ENCODE measurements at places on chromosomes 12 and 14. TPM values are rescaled to one million over a fixed set of nuclear protein-coding genes. Genes with fewer than 3 reads are reported as not detected.

Gene IAPP
- not detected for total RNA-seq

Gene GNG2
- total RNA-seq: 13.7 TPM

Gene CABP1
- total RNA-seq: not detected

Gene OR4K5
- not detected for total RNA-seq

Gene GALNT16
- 1.7 TPM for total RNA-seq

Gene BDKRB2
- total RNA-seq: 4.7 TPM

Gene KLHDC1
- total RNA-seq: 6.7 TPM

Gene PLD4
- total RNA-seq: not detected

Gene CRY1
- 27.7 TPM for total RNA-seq

Gene DBX2
- total RNA-seq: not detected

Gene FLVCR2
- 10.1 TPM for total RNA-seq

Gene CCDC175
- not detected for total RNA-seq

Gene PIANP
- total RNA-seq: 0.17 TPM

DNA sequence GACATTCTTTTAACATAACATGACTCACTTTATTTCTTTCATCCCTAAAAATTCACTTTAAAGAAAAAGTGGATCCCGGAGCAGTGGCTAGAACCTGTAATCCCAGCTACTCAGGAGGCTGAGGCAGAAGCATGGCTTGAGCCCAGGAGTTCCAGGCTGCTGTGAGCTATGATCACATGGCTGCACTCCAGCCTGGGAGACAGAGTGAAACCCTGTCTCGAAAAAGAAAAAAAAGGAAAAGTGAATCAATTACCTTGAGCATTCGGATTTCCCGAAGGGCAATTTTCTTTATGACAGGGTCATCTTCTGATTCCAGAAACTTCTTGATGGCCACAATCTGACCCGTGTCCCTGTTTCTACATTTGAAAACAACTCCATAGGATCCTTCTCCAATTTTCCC is 1.2 kb downstream of the CDKL1 start:
- DNase-seq: no peak

DNA sequence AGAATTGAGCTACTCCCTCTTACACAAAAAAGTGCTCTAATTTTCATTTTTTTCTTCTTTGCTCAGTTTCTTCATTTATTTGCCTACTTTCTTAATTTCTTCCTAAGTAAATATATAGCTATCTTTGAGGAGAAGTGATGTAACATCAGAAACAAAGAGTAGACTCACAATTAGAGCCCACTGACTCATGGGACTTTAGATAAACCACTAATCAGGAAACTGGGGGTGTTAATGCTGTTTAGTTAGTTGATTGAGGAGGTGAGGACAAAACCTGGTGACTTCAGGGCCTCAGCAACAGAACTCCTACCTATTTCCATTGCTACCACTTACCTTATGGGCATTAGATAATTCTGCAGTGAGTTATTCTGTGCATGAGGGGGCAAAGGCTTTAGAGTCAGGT is 151.7 kb downstream of the MON2 start:
- no peak for DNase-seq

- DNase-seq: peak; percentile 60
These were observed 601 bp downstream of the COX14 start for GRCh38 chr12:50112456-50113218.

DNA sequence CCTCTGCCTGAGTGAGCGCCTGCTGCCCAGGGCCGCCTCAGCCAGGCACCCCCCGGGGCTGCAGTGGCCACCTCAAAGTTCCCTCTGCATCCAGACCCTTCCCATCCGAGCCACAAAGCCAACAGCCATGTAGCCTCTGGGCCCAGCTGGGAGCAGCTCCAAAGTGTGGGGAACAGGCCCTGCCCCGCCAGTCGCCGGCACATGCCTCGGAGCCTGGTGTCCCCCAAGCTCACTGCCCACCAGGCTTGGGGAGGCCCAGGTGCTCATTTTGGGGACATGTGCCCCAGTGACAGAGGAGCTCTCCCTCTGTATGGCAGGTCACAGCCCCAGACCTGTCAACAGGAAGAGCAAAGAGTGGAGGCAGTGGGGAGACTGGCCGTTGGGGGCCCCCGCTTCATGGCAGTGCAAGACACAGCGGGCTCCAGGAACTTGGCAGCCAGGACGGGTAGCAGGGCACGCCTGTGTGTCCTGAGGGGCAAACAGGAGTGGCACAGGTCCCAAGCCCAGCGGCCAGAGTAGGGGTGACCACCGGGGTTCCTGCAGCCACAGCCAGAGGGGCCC is 29.9 kb downstream of the JAG2 start:
- DNase-seq: no peak

DNA sequence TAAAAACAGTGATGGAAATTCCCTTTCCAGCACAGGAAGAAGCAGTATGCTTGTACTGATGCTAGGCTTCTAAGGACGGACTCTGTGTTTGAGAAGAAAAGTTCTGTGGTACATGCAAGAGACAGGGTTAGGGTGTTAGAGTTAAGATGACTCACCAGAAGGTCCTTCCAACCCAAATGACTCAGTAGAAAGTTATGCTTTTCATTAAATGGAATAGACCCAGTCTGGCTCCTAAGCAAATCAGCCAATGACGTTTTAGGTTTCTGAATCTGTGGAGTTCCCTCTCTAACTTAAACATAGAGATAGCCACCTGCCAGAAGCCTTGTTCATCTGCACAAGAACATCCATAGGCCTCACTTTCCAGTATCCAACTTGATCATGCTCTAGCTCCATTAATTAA is 5.7 kb downstream of the PTHLH start:
- DNase-seq: peak; percentile 9

GRCh38 chr12:4273273-4273651 is 300 bp upstream of the CCND2 start:
- DNase-seq: no peak

DNA sequence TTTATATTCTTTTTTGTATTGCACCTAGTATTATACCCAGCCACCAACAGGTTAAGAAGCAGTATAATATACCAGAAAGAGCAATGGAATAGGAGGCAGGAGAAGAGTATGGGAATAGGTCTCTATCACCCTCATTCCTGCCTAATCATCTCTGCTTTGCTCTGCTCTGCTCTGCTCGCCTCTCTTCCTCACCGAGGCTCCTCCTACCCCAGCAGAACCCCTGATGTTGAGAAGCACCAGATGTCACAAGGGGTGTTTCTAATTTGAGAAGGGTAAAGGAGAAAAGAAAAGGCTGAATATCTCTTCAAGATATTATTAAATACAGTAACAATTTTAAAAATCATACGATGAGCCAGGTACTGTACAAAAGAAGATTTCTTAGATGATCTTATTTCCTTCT is 89.0 kb downstream of the STON2 start:
- DNase-seq: no peak

- DNase-seq: no peak
These were observed 7.4 kb downstream of the INF2 start for GRCh38 chr14:104696671-104697316.

GRCh38 chr12:122013791-122014590 is 7.7 kb upstream of the BCL7A start:
- DNase-seq: no peak

DNA sequence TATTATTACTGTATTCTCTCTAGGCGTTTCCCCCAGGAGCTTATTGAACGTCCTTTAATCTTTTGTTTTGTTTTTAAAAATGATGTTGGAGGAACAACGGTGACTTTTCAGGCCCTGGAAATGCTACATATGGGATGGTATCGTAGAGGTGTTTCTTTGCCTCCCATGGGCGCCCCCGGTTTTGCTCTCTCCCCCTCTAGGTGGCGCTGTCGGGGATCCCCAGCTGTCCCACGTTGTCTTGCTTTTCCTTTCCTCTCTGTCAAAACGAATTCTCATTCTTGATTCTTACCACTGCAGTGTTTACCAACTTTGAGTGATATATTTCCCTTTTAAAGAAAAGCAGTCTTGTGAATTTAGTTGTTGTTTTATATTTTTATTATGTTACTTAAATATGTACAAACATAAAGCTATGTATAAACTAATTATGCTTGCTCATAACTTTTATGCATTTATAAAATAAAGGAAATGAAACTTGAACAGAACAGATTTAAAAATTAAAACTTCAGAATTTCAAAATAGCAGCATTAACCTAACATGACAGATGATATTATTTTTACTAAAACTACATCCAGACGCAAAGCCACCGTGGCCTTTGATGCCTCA is 171.9 kb downstream of the RGS6 start:
- DNase-seq: peak; percentile 8

DNA sequence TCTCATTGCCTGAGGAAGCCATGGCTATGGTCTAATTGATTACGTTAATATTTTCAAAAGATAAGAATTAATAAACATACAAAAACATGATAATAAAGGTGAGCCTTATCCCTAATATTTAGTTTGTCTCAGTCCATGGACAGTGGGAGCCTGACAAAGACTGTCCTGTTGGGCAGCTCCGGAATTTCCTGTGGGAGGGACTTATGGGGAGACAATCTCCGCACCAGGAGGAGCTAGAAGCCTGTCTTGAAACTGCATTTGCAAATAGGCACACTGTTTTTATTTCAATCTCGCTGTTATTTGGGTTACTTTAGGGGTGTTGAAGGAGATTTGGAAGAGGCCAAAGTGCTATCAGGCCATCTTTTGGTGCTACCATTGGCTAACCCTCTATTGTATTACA is 50.8 kb upstream of the ZDHHC17 start:
- no peak for DNase-seq

GRCh38 chr12:10212739-10213131 is at the start of gene GABARAPL1:
TSS of gene GABARAPL1 (plus strand) at chr12:10212877. CDS start at chr12:10213130, 253 bp downstream.
- peak; percentile 92 for DNase-seq

GRCh38 chr12:119989731-119990381 is 820 bp downstream of the BICDL1 start:
- peak; percentile 93 for DNase-seq

- DNase-seq: no peak
These were observed 15.5 kb downstream of the SYT1 start for GRCh38 chr12:78880078-78880477.

DNA sequence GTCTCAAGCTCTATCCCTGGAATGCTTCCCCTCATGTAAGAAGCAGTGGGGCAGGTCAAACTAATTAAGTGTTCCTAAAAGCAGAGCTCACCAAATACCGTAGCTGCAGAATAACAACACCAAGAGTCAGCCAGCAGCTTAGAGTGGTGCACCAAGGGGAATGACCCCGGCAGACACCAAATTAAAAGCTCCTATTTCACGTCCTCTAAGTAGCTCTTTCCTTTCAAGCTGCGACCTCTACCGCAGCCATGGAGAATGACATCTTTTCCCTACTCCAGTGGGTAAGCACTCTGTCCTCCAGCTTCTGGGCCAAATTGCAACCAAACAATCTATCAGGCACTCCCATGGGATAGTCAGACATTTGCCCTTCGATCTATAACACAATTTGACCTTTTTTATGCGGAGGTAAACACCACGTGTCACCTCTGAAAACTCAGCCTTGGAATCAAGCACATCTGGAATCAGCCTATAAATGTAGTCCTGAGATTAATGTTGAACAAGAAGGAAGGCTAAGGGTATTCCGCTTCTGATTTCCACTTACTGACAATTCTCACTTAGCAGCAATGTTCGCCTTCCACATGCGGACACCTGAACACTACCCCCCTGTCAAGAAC is 67.6 kb upstream of the CDKN3 start:
- peak; percentile 73 for DNase-seq

GRCh38 chr12:49066120-49066519 is 3.7 kb downstream of the RHEBL1 start:
- DNase-seq: no peak

GRCh38 chr14:87084908-87085307 is 908.1 kb downstream of the GALC start:
- no peak for DNase-seq

DNA sequence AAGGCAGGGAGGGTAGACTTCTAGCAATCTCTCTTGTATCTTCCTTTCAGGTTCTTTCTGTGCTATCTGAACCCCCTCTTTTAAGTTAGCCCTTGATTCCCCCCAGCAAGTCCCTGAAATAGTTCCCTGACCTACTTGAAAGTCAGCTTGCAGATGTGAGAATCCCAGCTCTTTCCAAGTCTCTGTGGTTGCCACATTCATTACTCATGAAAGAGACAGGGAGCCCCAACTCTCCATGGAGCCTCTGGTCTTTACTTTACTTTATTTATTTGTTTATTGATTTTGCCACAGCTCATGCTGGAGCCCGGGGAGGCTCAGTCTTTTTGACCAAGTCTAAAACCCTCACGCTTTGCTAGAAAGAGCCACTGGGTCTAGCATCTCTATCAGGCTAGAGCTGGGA is 193.6 kb upstream of the FAR2 start:
- no peak for DNase-seq

- DNase-seq: peak; percentile 92
These were observed at the start of gene PITPNM2 for GRCh38 chr12:123150744-123151456. TSS of gene PITPNM2 (minus strand) at chr12:123151090. CDS start at chr12:123034590, 116,500 bp downstream.

- DNase-seq: no peak
These were observed 182.8 kb downstream of the ASCL1 start for GRCh38 chr12:103140286-103140685.

DNA sequence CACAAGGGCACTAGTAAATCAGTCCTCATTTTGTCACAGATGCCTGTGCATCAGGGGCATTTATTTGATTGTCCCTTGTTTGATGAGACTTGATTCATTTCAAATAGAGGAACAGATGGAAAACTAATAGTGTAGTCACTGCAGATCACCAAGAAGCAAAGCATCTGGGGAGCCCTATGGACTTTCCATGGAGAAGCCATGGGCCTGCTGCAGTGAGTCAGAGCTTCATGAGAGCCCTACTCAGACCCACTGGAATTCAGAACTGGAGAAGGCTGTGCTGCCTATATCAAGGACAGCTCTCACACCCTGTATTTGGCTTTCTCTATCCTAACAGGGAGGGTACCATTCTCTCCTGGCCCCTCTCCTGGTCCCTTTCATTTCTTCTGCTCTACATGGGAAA is 126.2 kb downstream of the GRIP1 start:
- no peak for DNase-seq
